ENCODE measurements at places on chromosomes 3 and 15.

DNA sequence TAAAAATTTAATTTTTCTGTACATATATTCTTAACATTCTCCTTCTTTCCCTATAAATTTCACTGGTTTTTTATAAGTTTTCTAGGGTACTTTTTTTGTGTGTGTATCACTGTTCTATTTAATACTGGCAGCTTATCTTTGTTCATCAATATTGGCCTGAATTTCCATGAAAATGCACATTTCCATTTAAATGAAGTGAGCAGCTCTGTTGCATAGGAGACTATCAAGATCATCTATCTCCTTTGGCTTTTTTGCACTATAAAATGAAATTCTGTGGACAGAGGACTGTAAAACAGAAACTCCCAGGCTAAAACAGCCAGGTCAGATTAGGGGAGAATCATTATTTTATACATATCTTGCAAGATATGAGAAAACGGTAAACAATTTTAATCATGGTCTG is 277.0 kb upstream of the ARL6 start:
- no peak for DNase-seq

- no peak for DNase-seq
Measured at GRCh38 chr15:83656192-83656591, 2.3 kb downstream of the ADAMTSL3 start.

DNA sequence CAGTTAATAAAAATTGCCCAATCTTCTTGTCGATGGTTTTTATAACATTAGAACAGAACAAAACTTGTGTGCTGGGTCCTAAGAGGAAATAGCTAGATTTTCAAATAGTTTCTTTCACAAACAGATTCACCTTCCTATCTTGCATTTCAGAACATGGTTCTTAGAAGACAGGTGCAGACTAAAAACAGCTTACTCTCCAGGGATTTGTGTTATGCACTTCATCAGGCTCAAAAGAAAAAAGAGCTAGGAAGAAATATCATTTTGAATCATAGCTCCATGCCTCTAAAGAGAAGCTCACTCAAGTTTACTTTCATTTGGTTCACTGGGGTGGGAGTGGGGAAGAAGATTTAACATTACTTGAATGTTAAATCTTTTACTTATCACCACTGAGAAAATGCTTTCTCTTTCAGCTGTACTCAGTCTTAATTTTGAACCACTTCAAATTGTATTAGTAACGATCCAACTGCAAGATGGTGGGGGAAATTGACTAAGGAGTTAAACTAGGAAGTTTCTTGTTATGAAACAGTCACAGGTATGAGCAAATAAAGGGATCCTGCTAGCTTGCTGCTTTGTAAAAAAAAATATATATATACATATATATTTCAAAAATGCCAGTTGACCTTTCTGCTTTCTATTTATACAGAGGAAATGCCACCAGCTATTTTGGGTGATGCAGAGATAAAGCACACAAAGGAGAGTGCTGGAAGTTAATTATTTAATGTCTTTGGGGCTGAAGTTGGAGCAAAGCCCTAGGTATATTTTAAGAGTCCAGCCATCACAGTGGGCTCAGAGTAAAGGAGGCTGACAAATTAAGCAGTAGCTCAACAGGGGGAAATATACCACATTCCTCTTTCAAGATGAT is 28.3 kb upstream of the NUDT16 start:
- DNase-seq, result no peak

GRCh38 chr15:85754989-85755388 is 39.7 kb downstream of the KLHL25 start:
- DNase-seq, result no peak

- no peak for DNase-seq
Measured at GRCh38 chr3:177144922-177145321, 52.4 kb downstream of the TBL1XR1 start.

DNA sequence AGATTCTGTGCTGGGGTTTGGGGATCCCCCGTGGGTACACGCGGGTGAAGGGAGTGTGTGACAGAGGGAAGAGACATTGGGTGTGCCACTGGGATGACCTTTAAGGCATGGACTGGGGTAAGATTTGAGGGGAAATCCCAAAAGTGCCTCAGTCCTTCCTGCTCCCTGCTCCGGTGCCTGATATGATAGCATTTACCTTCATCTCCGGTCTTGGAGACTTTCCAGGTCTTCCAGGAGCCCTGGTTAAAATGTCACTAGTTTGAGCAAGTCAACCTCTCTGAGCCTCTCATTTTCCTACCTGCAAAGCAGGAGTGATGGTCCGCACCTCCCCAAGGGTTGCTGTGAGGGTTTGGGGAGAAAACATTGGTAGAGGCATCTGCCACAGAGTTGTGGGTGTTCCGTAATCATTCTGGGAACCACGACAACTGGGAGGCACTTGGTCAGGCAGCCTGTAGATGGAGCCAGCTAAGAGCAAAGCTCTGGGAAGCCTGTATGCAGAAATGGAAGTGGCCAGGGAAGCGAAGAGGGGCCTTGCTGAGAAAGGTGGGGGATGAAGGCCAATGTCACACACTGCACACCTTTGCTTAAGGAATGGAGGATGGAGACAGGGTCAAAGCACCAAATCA is 33.9 kb upstream of the KIF23 start:
- no peak for DNase-seq

DNA sequence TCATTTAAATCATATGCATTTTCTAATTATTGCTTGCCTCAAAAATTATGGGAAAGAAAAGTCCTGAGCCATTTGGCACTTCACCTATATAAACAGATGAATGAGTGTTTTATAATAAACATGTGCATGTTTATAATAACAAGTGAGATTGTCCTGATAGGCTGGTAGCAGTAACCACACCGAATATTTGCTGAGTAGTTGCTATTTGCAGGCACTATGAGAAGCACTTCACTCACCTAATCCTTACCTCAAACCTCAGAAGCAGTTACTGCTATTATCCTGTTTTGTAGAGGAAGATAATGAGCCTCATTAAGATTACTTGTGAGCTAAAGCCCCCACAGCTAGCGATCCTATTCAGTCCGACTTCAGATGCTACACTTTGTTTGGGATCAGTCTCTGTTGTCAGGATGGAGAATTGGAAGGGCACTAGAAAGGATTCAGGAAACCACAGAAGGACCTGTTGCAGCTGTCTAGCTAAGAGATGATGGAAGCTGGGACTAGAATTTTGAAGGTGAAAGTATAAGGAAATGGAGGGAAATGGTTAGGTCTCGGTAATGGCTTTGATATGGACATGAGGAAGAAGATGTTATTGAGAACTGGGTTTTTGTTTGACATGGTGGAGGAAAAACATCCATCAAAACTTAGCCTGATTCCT is 28.4 kb upstream of the MAGI1 start:
- no peak for DNase-seq

DNA sequence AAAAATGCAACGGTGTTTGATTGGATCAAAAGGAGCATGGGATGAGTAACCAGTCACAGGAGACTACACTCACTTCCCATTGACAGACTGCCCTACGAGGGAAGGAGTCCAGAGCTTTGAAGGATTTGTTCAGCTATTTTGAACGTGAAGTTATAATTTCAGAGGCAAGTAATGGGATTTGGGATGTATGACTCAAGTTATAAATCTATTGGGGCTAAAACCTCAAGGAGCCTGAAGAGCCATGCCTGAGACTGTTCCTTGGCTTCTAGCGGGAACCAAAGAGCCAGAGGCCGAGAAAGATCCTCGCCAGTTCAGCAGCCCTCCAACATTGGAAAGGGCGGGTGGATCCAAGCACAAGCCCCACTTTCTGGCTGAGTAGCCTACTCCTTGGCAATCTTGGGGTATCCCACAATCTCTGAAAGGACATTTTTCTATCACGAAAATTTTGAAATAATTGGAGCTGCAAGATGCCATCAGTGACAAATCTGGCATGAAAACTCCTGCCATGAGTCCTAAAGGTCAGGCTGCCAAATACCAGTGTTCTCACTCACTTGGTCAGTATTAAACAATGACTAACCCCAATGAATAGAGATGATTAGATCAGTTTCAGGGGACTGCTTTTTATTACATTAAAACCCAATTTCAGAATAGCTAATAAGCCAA is 48.6 kb upstream of the SLCO2A1 start:
- DNase-seq, result no peak

DNA sequence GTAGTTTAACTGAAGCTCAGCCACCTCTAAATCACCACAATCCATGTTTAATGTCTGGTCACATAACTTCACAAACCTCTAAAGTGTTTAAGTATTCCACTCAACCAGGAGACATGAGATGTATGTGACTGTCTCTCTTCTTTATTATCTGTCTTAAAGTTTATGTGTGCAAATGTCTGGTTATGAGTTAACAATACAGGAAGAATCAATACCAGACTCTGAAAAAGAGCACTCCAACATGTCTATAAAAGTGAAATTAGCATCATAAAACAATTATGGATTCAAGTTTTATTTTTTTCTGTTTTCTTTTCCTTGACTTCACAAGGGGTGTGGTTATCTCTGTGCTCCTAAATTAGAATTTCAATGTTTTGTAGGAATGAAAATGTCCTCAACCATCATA is 44.8 kb upstream of the AGBL1 start:
- DNase-seq, result no peak

DNA sequence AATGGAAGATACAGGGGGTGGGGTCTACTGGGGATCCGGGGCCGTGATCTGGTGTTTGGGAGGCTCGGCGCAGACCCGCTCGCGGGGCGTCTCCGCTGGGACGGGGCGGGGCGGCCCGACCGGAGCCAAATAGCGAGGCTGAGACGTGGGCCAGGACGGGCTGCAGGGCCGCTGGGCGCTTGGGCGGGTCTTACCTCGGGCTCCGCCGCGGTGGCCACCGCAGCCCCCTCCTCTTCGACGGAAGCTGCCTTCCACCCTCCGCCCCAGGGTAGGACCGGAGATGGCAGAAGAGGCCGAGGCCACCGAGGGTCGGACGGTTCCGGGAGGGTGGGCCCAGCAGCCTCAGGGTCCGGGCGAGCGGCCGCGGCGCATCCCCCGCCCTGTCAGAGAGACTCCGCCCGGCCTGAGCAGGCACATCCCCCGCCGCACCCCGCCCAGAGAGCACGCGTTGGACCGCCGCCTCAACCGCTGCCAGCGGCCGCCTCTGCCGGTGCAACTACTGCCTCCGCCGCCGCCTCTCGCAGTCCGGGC is 399 bp downstream of the MYO9A start:
- DNase-seq, result peak; percentile 94

GRCh38 chr15:96418146-96418545 is 87.6 kb downstream of the NR2F2 start:
- DNase-seq, result no peak

DNA sequence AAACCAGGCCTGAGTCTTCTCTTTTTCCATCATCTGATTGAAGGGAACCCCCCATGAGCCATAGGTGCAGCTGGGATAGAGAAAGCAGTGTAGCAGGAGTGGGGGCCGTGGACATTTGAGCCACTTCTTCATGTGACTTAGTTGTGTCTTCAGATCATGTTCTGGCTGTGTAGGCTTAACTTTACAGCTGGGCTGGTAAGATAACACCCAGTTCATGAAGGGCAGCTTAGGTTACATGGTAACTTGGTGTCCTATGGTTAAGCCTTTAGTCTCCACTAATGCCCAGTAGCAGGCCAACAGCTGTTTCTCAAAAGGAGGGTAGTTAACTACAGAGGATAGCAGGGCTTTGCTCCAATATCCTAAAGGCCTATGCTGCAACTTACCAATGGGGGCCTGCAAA is 11.4 kb upstream of the SNRPN start:
- DNase-seq, result no peak

DNA sequence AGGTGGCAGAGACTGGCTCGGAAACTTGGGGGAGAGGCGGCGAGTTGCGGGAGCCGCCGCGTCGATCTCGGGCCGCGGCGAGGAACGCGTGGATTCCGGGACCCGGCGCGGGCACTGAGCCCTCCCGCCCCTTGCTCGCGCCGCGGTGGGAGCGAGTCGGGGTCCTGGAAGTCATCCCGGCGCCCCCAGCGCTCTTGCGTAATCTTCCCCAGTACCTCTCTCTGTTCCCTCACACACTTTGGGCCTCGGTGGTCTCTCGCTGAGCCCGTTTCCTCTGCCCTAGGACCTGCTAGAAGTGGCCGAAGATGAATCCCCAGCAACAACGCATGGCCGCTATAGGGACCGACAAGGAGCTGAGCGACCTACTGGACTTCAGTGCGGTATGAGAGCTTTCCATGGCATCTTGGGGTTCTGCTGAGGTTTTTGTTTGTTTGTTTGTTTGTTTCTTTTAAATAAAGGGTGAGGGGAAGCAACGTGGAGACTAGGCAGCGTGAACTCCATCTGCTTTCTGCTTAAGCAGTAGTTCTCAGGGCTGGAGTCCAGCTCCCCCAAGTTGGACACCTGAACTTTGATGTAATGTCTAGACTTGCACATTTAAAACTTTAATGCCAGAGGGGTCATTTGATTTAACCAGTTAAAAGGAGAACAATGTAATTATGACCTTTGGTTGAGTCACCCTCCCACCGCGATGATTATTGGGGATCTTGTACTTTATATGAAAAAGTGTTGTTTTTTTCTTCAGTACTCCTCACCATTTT is 1.3 kb downstream of the TCF12 start:
- peak; percentile 70 for DNase-seq

DNA sequence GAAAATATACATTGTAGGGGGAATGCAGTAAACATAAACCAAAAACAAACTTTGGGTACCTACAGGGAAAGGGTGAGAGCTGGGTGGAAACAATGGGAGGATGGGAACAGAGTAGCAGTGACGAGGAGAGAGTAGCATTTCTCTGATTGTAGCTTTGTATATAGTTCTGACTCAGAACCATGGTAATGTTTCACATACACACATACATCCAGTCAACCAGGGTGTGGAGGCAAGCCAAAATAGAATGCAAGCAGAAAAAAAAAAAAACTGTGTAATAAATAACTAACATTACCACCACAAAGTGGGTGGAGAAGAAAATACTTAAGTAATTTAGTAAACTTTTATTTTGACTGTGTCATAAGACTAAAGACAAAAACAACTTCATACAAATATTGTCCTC is 27.2 kb downstream of the BCL2A1 start:
- no peak for DNase-seq

GRCh38 chr3:123147754-123148535 is 53.8 kb upstream of the SEC22A start:
- DNase-seq, result peak; percentile 66

DNA sequence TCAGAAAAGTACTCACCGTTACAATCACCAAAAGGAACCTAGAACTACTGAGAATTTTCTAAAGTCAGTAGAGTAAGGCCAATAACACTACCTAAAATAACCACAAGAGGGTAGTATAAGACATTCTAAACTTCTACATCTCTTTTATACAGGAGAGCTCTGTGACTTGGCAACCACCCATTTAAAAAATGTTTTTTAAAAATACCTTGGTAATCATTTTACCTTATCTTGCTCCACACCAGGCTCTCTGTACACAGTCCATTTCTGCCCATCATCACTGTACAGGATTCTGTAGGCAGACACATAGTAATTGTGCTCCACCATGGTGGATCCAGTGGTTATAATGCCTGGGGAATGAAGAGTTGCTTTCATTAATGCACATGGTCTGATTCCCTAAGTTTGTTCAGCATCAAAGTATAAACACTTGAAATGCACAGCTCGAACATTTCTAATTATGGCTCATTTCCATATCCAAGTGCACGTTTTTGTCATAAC is 54.5 kb downstream of the ST3GAL6 start:
- no peak for DNase-seq

- DNase-seq, result no peak
Measured at GRCh38 chr3:74515451-74515850, 99.0 kb downstream of the CNTN3 start.
